ENCODE measurements at places on chromosomes 4 and X.
A peak's percentile ranks its signal among the peaks of the same experiment; 100 is the strongest.

GRCh38 chr4:14790494-14790893 lies 211.8 kb upstream of the CPEB2 start:
- no peaks in the 10 kb centered on the region for H3K36me3 ChIP-seq
- H3K27ac ChIP-seq: no peak overlapping the region
- no peak overlapping the region for H3K4me3 ChIP-seq
- no peaks in the 10 kb centered on the region for H3K27me3 ChIP-seq
- DNase-seq: no peak

DNA sequence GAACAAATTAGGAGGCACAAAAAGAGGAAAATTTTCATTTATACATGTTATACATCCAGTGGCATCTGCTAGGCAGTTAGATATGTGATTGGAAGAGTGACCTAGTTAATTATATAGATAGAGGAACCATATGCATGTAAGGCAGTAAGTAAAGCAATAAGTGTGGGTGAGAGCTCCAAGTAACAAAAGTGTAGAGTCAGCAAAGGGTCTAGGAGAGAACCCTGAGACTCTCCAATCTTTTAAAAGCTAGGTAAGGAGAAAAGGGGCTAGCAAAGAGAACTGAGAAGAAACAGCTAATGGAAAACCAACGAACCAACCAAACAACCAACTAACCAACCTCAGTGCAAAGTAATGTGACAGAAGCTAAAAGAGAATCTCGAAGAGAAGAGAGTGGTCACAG lies 3.8 kb upstream of the CFAP299 start:
- H3K4me1 ChIP-seq: no peaks in the 10 kb centered on the region
- no peak for DNase-seq

DNA sequence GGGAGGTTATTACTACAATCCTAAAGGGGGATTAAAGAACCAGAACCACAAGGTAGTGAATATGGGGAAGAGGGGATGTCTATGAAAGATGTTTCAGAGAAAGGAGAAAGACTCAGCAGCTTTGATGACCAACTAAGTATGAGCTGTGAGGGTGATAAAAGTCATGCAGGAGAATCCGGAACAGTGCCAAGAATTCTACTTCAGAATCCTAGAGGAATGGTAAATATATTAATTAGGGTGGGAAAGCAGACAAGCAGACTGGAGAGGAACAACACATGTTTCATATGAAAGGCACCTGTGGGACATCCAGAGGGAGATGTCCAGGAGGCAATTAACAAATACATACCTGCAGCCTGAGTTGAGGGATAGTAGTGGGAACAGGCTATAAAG lies 642.2 kb upstream of the DIPK2B start:
- DNase-seq: no peak
- no peaks in the 10 kb centered on the region for H3K27me3 ChIP-seq
- H3K4me1 ChIP-seq: no peaks in the 10 kb centered on the region

DNA sequence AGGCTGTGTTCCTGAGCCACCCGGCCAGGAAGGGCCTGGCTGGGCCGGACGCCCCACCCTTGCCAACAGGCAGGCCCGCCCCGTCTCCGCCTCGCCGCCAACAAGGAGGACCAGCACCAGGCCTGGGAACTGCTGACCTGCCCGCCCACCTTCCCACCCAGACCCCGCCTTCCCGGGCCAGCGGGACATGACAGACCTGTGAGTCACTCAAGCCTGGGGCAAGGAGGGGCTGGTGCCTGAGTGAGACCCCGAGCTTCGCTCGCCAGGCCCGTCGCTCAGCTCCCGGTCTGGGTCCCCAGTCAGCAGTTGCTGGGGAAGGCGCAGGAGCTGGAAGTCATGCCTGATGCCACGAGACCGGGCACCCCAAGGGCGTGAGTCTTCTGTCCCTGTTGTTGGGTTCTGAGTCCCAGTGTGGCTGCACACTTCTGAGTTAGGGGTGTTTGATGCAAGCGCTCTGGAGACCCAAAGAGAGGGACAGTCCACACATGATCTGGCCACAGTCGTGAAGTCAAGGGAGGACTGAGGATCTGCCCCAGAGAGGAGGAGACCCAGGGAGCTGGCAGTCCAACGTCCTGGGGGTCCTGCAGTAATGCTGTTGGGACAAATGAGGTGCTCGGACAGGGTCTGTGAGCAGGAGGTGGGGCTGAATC lies at the start of gene DNASE1L1:
DNASE1L1 (minus strand) TSS at position 33 of the 650 bp plus-strand sequence. CDS start 3,686 bp downstream, outside the sequence.
- H3K4me1 ChIP-seq: peaks cover 6% of the 10 kb centered on the region
- H3K4me3 ChIP-seq: peak within 1 kb of the TSS; percentile 54
- H3K36me3 ChIP-seq: no peaks in the 10 kb centered on the region
- H3K27ac ChIP-seq: peak within 1 kb of the TSS; percentile 26
- H3K27me3 ChIP-seq: no peaks in the 10 kb centered on the region
- DNase-seq: peak; percentile 69

GRCh38 chr4:23717528-23718248 lies 172.2 kb downstream of the PPARGC1A start:
- no peak overlapping the region for H3K4me3 ChIP-seq
- no peaks in the 10 kb centered on the region for H3K27me3 ChIP-seq
- no peaks in the 10 kb centered on the region for H3K4me1 ChIP-seq
- DNase-seq: peak; percentile 23

GRCh38 chrX:100677611-100678181 lies 33.7 kb downstream of the SRPX2 start:
- H3K27me3 ChIP-seq: no peaks in the 10 kb centered on the region
- no peaks in the 10 kb centered on the region for H3K36me3 ChIP-seq
- no peak overlapping the region for H3K27ac ChIP-seq
- no peak overlapping the region for H3K4me3 ChIP-seq
- H3K4me1 ChIP-seq: 0 out of 2 replicates have a peak, but pooled peaks cover 11% of the 10 kb centered on the region
- DNase-seq: no peak

GRCh38 chr4:120452536-120452935 lies 385.9 kb upstream of the MAD2L1 start:
- no peak overlapping the region for H3K4me3 ChIP-seq
- DNase-seq: no peak
- H3K4me1 ChIP-seq: no peaks in the 10 kb centered on the region
- H3K36me3 ChIP-seq: no peaks in the 10 kb centered on the region
- H3K27me3 ChIP-seq: no peaks in the 10 kb centered on the region

GRCh38 chrX:120790552-120790951 lies 85.1 kb downstream of the CT47B1 start:
- H3K4me3 ChIP-seq: peak overlapping the region; percentile 16
- no peaks in the 10 kb centered on the region for H3K36me3 ChIP-seq
- 0 out of 2 replicates have a peak, but pooled peaks cover 4% of the 10 kb centered on the region for H3K4me1 ChIP-seq
- peak overlapping the region; percentile 42 for H3K27ac ChIP-seq
- no peaks in the 10 kb centered on the region for H3K27me3 ChIP-seq

DNA sequence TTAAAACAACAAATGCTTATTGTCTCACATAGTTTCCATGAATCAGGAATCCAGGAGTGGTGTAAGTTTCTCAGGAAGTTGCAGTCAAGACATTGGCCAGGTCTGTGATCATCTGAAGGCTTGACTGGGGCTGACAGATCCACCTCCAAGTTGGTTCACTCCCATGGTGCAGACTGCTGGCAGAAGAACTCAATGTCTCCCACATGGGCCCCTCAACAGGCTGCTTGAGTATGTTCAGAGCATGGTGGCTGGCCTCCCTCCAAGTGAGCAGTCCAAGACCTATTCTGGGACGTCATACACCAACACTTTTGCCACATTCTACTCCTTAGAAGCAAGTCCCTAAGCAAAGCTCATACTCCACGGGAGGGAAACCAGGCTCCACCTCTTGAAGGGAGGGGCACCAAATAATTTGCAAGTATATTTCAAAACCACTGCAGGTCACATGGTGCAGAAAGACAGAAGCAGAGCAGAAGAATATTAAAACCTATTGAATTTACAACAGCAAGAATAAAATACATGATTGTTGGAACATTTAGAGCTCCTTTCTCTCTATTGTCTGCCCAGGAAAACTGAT lies 35.3 kb downstream of the LGI2 start:
- no peak overlapping the region for H3K27ac ChIP-seq
- H3K4me3 ChIP-seq: no peak overlapping the region
- no peaks in the 10 kb centered on the region for H3K36me3 ChIP-seq
- no peaks in the 10 kb centered on the region for H3K27me3 ChIP-seq
- H3K4me1 ChIP-seq: peaks cover 8% of the 10 kb centered on the region

DNA sequence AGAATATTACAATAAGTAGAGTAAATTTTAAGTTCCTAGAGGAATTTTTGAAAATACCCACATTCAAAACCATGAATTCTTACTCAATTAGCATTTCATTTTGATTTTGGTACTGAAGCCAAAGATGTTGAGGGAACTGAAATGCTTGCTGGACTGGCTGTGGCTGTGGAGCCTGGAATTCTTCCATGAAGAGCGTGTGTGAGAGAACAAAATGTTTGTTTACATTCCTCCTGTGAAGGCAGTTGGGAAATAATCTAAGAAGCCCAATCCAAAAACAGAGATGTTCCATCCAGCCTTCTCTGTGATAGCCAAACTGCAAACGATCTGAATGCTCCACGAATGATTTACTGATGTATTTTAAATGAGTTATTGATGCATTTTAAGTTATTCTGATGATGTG lies 3.8 kb upstream of the ADH1B start:
- no peaks in the 10 kb centered on the region for H3K4me1 ChIP-seq
- DNase-seq: no peak
- H3K36me3 ChIP-seq: no peaks in the 10 kb centered on the region
- H3K4me3 ChIP-seq: no peak overlapping the region

GRCh38 chr4:143186212-143186611 lies 1.5 kb downstream of the USP38 start:
- no peaks in the 10 kb centered on the region for H3K36me3 ChIP-seq
- DNase-seq: no peak

- no peaks in the 10 kb centered on the region for H3K36me3 ChIP-seq
- H3K4me1 ChIP-seq: no peaks in the 10 kb centered on the region
- no peak for DNase-seq
- no peak overlapping the region for H3K27ac ChIP-seq
- H3K27me3 ChIP-seq: no peaks in the 10 kb centered on the region
These were observed 88.9 kb upstream of the CITED1 start for GRCh38 chrX:72394518-72395170.

DNA sequence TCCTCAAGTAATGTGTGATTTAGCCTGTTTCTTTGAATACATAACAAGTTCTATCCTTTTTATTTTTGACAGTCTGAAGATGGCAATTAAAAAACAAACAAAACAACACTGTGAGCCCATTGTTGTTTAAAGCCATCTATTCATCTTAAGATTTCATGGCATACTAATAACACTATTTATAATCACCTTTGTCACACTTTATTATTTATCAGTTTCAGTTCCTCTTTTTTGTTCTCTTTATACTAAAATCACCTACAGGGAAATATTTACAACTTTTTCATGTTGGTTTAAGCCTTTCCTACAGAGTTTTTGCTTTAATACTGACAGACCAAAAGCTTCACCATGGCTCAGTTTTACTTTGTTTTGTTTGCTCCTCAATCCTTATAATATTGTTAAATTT lies 247.4 kb upstream of the CTSO start:
- no peak overlapping the region for H3K4me3 ChIP-seq
- H3K36me3 ChIP-seq: no peaks in the 10 kb centered on the region
- H3K27ac ChIP-seq: peak overlapping the region; percentile 34
- no peaks in the 10 kb centered on the region for H3K4me1 ChIP-seq
- H3K27me3 ChIP-seq: no peaks in the 10 kb centered on the region

DNA sequence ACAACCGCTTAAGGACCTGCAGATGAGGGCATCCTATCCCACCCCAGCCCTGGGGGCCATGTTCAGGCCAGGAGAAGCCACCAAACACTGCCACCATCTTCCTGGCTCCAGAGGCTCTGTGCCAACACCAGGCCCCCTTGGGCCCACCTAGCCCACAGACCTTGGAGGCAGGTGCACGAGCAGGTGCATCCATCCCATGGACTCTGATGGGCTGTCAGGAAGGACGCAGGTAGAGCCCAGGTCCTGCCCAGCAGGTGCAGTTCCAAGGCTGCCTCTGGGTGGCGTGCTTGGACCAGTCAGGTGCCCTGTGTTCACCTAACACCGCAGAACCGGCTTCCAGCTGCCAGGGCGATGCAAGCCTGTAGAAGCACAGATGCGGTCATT lies 22.8 kb upstream of the PDE6B start:
- no peak for DNase-seq
- no peak overlapping the region for H3K27ac ChIP-seq
- H3K4me3 ChIP-seq: no peak overlapping the region

GRCh38 chr4:8437281-8437680 lies 3.2 kb downstream of the ACOX3 start:
- H3K27me3 ChIP-seq: no peaks in the 10 kb centered on the region
- H3K27ac ChIP-seq: no peak overlapping the region
- peaks cover 26% of the 10 kb centered on the region for H3K4me1 ChIP-seq
- no peak overlapping the region for H3K4me3 ChIP-seq
- DNase-seq: no peak
- no peaks in the 10 kb centered on the region for H3K36me3 ChIP-seq

DNA sequence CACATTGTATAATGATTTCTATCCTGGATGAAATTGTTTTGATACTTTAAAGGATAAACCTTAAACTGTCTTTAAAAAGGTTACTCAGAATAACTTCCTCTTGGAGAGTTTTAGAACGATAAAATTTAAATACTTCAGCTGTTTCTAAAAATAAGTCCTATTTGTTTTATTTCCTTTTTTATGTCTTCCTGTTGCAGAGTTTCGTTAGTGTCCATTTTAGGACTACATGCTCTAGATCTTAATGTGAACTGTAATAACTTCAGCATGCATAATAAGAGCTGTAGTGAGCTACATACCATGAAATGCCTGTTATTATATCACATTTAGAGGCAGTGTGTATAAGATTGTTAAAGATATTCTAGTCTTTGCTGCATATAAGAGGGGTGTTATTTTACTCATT lies 14.6 kb downstream of the ATP10D start:
- H3K27me3 ChIP-seq: no peaks in the 10 kb centered on the region
- H3K27ac ChIP-seq: peak overlapping the region; percentile 33
- DNase-seq: peak; percentile 25
- no peaks in the 10 kb centered on the region for H3K36me3 ChIP-seq

- no peak for DNase-seq
- H3K27ac ChIP-seq: no peak overlapping the region
- H3K4me3 ChIP-seq: no peak overlapping the region
- H3K27me3 ChIP-seq: no peaks in the 10 kb centered on the region
- H3K4me1 ChIP-seq: peaks cover 26% of the 10 kb centered on the region
- no peaks in the 10 kb centered on the region for H3K36me3 ChIP-seq
These were observed 160.9 kb downstream of the CBR4 start for GRCh38 chr4:168849030-168849675.

DNA sequence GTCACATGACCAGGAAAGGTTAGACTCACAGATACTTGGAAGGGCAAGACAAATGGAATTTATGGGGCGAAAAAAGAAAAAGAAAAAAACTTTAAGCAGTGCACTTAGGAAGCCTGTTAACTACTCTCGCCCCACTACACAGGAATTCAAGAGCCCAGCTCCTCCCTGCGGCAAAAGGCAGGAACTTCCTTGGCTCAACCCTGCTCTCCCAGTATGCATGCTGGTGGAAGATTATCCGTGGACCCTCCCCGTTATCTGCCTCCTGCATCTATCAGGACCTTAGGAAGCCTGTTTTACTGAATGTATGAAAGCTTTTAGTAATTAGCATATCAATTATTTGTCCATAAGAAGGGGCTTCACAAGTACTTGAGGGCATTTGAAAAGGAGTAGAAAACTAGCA lies 40.1 kb upstream of the RPA4 start:
- H3K36me3 ChIP-seq: no peaks in the 10 kb centered on the region
- no peak overlapping the region for H3K27ac ChIP-seq
- no peaks in the 10 kb centered on the region for H3K27me3 ChIP-seq
- no peaks in the 10 kb centered on the region for H3K4me1 ChIP-seq
